ENCODE measurements at places on chromosomes 4 and X.

DNA sequence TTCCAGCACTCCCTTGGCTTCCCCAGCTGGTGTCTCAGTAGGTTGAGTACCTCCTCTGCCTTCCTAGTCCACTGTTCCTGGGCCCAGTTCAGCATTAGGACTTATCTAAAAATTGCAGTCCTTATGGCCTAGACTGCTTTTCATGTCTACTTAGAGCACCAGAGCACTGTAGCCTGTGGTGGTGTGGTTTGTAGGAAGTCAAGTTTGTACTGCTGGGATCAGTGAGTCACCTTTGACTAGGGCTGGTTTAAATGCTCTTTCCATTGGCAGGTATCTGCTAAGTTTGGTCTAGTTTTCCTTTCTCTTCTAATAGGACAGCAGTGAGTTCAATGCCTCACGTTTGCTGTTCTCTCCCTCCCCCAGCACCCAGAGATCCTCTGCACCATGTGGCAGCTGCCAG lies 233.6 kb upstream of the WDFY3 start:
- no peak for DNase-seq

- no peak for DNase-seq
These were observed 8.3 kb downstream of the SHROOM2 start for GRCh38 chrX:9794495-9794894.

DNA sequence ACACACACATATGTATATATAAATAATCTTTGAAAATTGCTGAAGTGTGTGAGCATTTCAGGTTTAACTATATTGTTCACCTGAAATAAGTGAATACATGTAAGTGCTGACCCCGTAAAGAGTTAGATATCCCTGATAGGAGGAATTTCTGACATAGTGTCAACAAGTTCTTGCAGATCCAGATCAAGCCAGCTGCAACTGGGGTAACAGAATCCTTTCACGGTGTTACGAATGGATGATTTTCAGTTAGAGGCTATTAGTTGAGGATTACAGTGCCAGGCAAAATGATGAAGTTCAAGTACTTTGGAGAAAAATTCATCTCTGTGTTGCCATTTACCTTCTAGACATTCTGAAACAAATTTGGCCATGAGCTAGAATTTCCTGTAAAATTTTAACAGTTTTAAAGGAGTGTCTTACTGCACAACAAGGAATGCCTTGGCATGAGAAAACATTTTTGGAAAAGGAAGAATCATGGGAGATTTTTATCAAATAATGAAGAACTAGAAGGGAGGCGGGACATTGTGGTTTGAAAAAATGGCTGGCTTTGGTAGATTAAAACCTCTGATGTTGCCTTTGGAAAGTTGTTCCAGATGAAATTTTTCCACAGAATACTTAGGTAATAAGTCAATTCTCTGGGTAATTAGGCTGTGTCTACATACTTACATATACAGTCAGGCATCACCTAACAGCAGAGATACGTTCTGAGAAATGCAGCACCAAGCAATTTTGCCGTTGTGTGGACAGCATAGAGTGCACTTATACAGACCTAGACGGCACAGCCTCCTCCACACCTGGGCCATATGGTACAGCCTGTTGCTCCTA lies 84.4 kb upstream of the FAT1 start:
- no peak for DNase-seq

GRCh38 chrX:154017766-154018517 lies 1.8 kb downstream of the IRAK1 start:
- no peak for DNase-seq

- no peak for DNase-seq
These were observed 57.0 kb upstream of the MAP9 start for GRCh38 chr4:155433636-155434360.

- no peak for DNase-seq
These were observed 11.5 kb downstream of the PPARGC1A start for GRCh38 chr4:23878246-23878891.

DNA sequence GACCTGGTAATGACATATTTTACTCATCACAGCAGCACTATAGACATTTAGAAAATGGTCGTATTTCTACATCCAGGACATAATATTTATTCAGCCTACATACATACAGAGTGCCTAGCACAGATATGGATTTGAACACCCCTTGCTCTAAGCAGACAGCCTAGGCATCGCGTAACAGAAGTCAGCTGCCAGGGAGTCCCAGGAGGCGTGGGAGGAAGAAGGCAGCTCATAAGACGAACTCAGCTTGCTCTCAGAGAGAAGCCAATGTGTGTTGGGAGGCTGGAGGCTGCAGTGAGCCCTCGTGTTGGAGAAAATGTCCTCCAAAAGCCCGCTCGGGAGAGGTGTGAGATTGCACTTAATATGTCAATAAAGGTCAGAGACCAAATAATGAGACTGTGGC lies 131.6 kb downstream of the BCOR start:
- no peak for DNase-seq

DNA sequence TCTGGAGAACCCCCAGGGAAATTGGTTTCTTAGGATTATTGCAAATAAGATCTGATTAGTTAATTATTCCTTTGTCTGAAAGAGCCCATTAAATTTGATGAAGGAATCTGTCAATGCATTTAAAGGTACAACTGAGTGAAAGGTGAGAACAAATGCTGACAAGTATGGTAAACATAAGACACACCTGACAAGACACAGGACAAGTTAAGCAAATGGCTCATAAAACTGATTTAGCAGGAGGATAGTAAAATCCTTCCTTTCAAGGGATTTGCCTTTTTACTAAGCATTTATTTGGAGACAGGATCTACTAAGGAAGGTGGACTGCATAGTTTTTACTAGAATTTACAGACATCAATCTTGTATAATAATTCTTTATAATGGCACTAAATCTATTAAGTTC lies 553.9 kb downstream of the SPRY1 start:
- no peak for DNase-seq
